ENCODE measurements at places on chromosomes 5 and 9.

DNA sequence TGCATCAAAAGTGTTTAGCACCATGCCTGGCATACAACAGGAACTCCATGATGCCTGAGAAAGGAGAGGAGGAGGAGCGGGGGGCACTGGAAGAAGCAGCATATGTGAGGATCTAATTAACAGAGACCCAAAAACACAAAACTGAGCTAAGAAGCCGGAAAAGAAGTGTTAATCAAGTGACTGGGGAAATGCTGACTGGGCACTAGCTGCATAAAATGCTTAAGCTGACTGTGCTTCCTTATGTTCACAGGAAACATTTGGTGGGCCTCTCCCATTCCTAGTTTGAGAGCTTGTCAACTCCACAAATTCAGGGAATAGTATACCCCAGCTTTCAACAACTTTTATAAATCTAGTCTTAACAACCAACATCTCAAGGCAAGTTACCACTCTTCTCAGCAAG lies 26.6 kb downstream of the DEPDC1B start:
- no peaks in the 10 kb centered on the region for H3K4me1 ChIP-seq
- H3K4me3 ChIP-seq, result no peak overlapping the region
- no peaks in the 10 kb centered on the region for H3K27me3 ChIP-seq
- H3K27ac ChIP-seq, result no peak overlapping the region
- DNase-seq, result no peak

GRCh38 chr5:165227515-165227914 lies 1722.1 kb downstream of the MAT2B start:
- no peak overlapping the region for H3K4me3 ChIP-seq
- DNase-seq, result no peak
- no peaks in the 10 kb centered on the region for H3K36me3 ChIP-seq

DNA sequence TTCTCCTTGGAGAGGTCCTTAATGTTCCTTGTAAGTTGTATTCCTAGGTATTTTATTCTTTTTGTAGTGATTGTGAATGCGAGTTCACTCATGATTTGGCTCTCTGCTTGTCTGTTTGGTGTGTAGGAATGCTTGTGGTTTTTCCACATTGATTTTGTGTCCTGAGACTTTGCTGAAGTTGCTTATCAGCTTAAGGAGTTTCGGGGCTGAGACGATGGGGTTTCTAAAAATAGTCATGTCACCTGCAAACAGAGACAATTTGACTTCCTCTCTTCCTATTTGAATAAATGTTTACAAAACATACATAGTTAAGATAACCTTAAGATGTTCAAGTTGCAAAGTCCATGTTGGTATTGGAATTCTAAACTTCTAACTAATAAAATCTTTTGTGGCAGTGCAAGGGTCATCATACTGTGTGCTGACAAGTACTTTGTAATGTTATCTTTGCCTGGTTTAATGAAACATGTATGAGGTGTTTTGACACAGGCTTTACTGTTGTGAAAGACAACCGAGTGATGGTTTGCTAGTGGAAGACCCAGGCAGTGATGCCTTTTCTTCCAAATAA lies 286.2 kb downstream of the MRPS30 start:
- no peak for DNase-seq
- no peaks in the 10 kb centered on the region for H3K27me3 ChIP-seq
- no peak overlapping the region for H3K27ac ChIP-seq
- no peak overlapping the region for H3K4me3 ChIP-seq

DNA sequence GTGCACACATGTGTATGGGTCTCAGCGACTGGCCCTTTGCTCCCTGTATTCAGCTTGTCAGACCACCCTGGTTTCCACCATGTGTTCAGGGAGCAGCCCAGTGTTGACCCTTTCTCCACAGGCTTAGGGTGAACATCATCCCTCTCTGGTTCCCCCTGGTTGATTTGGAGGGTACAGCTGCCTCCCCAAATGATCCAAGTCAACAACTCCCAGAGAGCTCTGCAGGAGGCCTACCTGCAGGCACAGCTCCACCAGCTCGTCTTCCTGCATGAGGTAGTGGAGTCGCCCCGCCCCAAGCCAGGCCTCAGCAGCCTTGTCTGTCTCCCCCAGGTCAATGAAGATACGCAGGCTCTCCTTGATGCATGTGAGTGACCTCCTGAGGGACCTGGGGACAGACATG lies 50.5 kb downstream of the SH3TC2 start:
- H3K27ac ChIP-seq, result no peak overlapping the region
- H3K4me1 ChIP-seq, result no peaks in the 10 kb centered on the region
- DNase-seq, result no peak
- no peaks in the 10 kb centered on the region for H3K27me3 ChIP-seq

- DNase-seq, result no peak
- no peaks in the 10 kb centered on the region for H3K4me1 ChIP-seq
- no peaks in the 10 kb centered on the region for H3K27me3 ChIP-seq
- H3K27ac ChIP-seq, result no peak overlapping the region
- no peak overlapping the region for H3K4me3 ChIP-seq
Observed at GRCh38 chr5:174235221-174236011, 189.9 kb downstream of the NSG2 start.

GRCh38 chr9:34428325-34428958 lies 29.9 kb downstream of the FAM219A start:
- H3K27ac ChIP-seq, result no peak overlapping the region
- no peaks in the 10 kb centered on the region for H3K27me3 ChIP-seq
- no peak for DNase-seq

DNA sequence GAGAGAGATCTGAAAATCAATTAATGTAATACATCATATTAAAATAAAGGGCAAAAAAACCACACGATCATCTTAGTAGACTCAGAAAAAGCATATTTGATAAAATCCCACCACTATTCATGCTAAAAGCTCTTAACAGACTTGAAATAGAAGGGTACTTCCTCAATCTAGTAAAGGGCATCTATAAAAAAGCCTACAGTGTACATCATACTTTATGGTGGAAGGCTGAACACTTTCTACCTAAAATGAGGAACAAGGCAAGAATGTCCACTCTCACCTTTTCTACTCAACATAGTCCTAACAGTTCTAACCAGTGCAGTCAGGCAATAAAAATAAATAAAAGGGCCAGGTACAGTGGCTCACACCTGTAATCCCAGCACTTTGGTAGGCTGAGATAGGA lies 38.9 kb downstream of the POLK start:
- no peak for DNase-seq
- no peak overlapping the region for H3K4me3 ChIP-seq
- H3K27me3 ChIP-seq, result no peaks in the 10 kb centered on the region
- peaks cover 20% of the 10 kb centered on the region for H3K36me3 ChIP-seq

DNA sequence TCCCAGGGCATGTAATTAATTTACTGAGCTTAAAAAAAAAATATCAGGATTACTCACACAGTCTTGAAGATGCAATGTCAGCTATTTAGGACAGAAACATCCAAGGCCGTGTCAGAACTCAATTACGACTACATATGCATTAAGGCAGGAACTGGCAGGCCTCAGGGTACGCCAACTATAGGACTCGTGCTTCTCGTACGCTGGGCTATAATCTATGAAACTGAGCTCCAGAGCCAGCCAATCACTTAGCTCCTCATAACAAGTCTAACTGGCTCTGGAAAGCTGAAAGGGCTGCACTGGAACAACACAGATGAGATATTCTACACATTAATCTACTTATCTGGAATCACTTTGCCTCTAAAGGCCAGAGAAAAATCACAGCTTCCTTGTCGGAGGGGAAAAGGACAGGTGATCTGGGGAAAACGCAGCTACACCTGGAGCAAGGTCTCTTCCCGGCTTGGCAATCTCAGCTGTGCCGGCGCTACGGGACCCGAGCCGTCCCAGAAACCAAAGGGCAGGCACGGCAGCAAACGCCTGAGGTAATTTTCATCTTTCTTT lies 212.0 kb downstream of the DEPDC1B start:
- no peaks in the 10 kb centered on the region for H3K36me3 ChIP-seq
- no peak overlapping the region for H3K27ac ChIP-seq
- H3K27me3 ChIP-seq, result no peaks in the 10 kb centered on the region
- H3K4me1 ChIP-seq, result no peaks in the 10 kb centered on the region
- no peak for DNase-seq

DNA sequence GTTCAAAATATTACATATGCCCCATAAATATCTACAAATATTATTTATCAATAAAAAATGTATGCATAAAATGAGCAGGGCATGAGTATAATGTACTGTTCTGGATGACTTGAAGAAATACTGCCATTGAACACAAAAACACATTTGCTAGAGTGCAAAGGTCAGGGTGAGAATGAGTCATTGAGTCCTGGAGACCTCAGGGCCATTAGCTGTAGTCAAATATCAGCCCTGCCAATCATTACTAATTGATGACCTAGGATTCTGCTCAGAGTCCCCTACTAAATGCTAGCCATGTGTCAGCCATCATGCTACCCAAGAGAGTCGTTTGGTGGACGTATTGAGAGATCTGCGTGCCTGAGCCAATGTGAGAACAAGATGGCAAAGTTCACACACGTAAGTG lies 80.3 kb upstream of the FAM169A start:
- H3K27me3 ChIP-seq, result no peaks in the 10 kb centered on the region
- H3K4me1 ChIP-seq, result peaks cover 4% of the 10 kb centered on the region
- no peak overlapping the region for H3K4me3 ChIP-seq
- DNase-seq, result no peak
- no peaks in the 10 kb centered on the region for H3K36me3 ChIP-seq
- no peak overlapping the region for H3K27ac ChIP-seq

DNA sequence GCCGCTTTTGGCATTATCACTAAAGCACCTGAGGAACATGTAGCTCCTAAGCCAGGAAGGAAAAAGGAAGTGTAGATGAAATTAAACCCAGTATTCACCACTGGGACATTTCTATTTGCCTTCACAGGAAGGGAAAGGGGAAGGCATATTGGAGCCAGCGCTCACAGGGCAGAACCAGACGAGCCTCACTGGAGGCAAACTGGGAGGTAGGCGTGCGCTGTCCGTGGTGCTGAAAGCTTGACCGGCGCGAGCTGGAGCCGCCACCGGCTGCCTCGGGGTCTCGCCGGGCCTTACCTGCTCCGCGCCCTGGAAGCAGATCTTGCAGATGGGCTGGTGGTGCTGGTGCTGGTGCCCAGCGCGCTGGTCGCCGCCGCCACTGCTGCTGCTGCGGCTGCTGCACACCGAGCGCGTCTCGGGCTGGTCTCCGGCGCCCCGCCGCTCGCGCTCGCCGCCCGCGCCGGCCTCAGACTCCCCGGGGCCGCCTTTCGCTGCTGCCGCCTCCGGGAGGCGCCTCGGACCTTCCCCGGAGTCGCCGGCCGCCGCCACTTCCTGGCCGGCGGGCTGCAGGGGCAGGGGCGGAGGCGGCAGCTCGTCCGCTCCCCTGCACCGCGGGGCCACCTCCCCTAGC lies 732 bp downstream of the MARCHF11 start:
- no peaks in the 10 kb centered on the region for H3K36me3 ChIP-seq
- H3K27ac ChIP-seq, result no peak overlapping the region
- H3K4me1 ChIP-seq, result no peaks in the 10 kb centered on the region
- peaks cover 6% of the 10 kb centered on the region for H3K27me3 ChIP-seq

DNA sequence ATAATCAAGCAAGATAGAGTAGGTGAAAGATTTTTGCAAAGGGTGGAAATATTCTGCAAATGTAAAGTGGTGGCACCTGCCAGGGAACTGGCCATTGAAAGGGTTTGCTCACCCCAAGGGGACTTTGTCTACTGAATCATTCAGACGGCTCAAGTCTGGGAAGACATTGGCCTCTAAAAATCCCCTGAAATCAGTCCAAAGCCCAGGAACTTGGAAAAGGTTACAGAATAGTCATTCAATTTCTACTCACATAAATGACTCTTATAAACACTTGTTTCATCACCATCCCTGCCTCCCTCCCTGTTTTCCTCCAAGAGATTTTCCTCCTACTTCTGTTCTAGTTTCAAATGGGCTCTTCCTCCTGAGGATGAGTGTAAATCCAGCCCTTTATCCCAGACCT lies 28.5 kb downstream of the ZNF366 start:
- H3K27me3 ChIP-seq, result no peaks in the 10 kb centered on the region
- DNase-seq, result no peak
- H3K27ac ChIP-seq, result peak overlapping the region; percentile 50
- H3K4me1 ChIP-seq, result peaks cover 13% of the 10 kb centered on the region
- no peak overlapping the region for H3K4me3 ChIP-seq
- no peaks in the 10 kb centered on the region for H3K36me3 ChIP-seq

DNA sequence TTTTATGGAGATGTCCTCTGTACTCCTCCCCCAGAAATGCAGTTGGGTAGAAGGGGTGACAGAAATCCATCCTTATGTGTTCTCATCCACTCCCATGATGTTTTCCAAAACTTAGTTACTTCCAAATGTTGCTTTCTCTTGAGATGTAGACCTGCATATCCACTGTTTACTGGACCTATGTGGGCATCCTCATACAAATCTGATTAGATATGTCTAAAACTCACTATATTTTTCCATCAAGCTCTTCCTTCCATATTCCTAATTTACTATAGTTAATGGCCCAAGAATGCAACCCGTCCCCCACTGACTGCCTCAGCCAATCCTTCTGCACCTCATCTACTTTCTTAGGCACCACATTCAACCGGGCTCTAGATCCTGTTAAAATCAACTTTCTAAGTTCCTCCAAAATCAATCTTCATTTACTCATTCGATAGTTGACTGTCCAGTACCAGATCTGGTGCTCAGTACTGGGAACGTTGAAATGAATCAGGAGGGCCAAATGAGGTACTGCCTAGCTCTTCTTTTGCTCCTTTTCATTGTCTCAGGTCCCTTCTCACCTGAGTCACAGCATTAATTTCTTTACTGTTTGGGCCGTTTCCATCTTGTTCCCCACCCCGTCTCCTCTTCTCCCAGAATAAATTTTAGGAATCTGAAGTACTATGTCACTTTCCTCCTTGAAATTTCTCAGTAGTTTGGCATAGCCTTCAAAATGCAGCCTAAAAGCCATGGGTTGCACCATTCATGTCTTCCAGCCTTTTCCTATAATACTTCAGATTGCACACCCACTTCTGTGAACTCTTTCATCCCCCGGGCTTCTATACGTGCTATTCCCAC lies 7.9 kb downstream of the PLK2 start:
- DNase-seq, result no peak
- H3K27ac ChIP-seq, result no peak overlapping the region
- peaks cover 40% of the 10 kb centered on the region for H3K36me3 ChIP-seq
- no peak overlapping the region for H3K4me3 ChIP-seq
- peaks cover 32% of the 10 kb centered on the region for H3K4me1 ChIP-seq
- H3K27me3 ChIP-seq, result no peaks in the 10 kb centered on the region

GRCh38 chr9:137435980-137436760 lies 5.0 kb downstream of the ENTPD8 start:
- no peaks in the 10 kb centered on the region for H3K4me1 ChIP-seq
- no peak overlapping the region for H3K27ac ChIP-seq
- no peaks in the 10 kb centered on the region for H3K27me3 ChIP-seq
- H3K4me3 ChIP-seq, result no peak overlapping the region

GRCh38 chr5:142803428-142804125 lies 33.4 kb downstream of the ARHGAP26 start:
- peak; percentile 83 for DNase-seq
- H3K36me3 ChIP-seq, result no peaks in the 10 kb centered on the region
- H3K27me3 ChIP-seq, result no peaks in the 10 kb centered on the region
- H3K27ac ChIP-seq, result peak overlapping the region; percentile 23
- H3K4me1 ChIP-seq, result peaks cover 70% of the 10 kb centered on the region

- H3K36me3 ChIP-seq, result no peaks in the 10 kb centered on the region
- no peaks in the 10 kb centered on the region for H3K27me3 ChIP-seq
- H3K4me1 ChIP-seq, result peaks cover 10% of the 10 kb centered on the region
- DNase-seq, result no peak
Observed at GRCh38 chr5:178165581-178165980, 11.9 kb upstream of the NHP2 start.

GRCh38 chr9:80504601-80505230 lies 933.0 kb downstream of the TLE4 start:
- no peaks in the 10 kb centered on the region for H3K36me3 ChIP-seq
- H3K4me1 ChIP-seq, result no peaks in the 10 kb centered on the region
- DNase-seq, result no peak
- H3K27ac ChIP-seq, result no peak overlapping the region
- no peak overlapping the region for H3K4me3 ChIP-seq

- peak overlapping the region; percentile 52 for H3K27ac ChIP-seq
- H3K4me1 ChIP-seq, result no peaks in the 10 kb centered on the region
- H3K4me3 ChIP-seq, result no peak overlapping the region
- H3K27me3 ChIP-seq, result no peaks in the 10 kb centered on the region
Observed at GRCh38 chr9:107707915-107708441, 218.4 kb upstream of the KLF4 start.
